Activated T-cell treated with anti-CD3 and anti-CD28 coated beads for 24 hours (primary cell): ENCODE measurements at places on chromosomes 13 and 19.

DNA sequence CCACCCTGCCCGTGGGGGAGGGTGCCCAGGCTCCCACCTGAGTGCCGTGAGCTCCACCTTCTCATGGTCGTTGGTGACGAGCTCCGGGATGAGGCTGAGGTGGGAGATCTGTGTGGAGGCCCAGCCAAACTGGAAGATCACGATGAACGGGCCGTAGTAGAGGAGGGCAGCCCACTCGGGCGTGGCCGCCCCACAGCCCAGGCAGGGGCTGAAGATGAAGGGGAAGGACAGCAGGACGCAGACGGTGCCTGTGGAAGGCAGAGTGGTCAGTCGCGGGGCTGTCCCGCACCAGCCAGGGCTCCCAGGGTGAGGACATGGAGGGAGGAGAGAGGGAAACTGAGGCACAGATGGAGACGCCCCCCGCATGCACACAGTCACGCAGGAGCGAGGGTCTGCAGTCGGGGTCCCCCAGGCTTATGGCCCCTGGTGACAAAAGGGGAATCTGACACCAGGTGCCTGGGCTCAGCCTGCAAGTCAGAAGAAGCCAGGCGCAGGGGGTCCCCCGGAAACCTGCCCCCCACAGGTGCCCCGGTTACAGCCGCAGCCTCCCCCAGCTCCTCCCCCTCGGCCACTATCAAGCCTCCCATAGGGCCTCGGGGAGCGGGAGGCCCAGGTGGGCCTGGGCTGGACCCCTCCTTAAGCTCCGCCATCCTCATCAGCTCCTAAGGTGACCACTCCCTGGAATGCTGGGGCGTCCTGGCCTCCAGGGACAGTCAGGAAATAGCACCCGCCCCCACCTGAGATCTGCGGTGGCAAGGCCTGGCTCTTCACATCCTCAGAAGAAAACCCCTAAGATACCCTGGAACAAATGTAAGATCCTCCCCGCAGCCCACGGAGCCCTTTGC lies 6.2 kb downstream of the MFSD12 start:
- no peak for DNase-seq

GRCh38 chr13:34507630-34508029 lies 434.4 kb upstream of the NBEA start:
- DNase-seq: no peak

- no peak for DNase-seq
These were observed 9.4 kb upstream of the SPC24 start for GRCh38 chr19:11164879-11165406.

DNA sequence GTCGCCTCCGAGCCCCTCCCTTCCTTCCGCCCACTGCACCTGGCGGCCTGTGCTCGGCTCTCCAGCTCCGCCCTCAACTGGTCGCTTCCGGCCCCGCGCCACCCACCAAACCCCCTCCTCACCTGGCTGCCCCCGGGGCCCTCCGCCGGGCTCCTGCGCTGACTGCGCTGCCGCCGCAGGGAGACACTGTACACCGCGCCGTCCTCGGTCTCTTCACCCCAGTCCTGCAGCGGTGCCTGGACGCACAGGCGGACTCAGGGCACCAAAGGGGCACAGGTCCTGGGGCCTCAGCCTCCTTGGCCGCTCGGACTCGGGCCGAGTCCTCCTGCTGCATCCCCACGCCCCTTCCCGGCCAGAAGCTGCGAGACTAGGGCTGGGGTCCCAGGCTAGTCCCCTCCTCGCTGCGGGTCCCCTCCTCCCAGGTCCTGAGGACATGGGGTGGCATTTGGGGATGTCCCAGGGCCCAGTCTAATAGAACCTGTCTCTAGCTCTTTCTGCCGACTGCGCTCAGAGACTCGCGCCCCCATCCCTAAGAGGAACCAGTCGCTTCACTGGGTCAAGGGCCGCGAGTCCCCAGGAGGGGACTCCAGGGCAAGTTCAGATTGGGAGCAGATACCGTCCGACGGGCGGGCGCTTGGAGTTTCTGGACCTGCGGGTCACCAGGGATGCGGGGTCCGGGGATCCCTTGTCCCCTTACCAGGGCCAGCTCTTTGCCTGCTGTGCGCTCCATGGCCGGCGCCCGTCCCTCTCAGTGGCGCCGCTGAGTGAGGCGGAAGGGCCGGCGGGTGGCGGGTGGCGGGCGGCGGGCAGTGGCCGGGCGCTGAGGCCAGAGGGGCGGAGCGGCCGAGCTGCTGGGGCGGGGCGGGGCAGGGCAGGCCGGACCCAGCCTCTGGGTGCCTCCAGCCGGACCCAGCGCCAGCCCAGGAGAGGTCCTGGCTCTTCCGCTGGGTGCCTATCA lies at the start of gene RGL3:
Gene RGL3, minus strand, starts transcription at position 766 of the 958 bp plus-strand sequence. Its CDS starts 36 bp downstream, at position 730.
- no peak for DNase-seq

DNA sequence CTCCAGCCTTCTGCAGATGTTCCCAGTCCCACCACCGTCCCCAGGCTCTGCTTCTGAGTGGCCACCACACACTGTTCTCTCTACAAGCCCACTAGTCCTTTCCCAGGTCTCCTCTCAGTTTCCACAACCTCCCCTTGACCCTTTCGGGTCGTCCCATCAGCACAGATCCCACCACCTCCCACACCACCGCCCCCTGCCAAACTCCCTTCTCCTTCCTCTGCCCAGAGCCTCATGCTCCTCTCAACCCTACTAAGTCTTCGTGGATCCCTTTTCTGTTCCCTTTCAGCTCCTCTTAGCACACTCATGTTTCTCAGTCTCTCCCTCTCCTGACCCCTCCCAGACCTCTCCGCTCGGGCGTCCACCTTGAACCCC lies 1.9 kb downstream of the NAPA start:
- DNase-seq: no peak

DNA sequence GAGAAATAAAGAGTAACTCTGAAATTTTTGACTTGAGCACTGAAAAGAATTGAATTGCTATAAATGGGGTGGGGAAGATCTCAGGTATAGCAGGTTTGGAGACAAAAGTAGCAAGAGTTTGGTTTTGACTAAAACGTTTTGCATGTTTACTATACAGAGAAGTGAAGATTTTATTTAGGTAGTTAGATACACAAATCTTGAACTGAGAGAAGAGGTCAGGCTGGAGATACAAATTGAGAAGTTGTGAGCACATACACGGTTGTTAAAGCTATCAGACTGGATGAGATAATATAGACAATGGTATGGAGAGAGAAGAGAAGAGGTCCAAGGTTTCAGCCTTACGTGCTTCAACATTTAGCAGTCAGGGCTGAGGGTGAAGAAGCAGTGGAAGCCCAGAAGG lies 420.9 kb downstream of the FOXO1 start:
- no peak for DNase-seq

DNA sequence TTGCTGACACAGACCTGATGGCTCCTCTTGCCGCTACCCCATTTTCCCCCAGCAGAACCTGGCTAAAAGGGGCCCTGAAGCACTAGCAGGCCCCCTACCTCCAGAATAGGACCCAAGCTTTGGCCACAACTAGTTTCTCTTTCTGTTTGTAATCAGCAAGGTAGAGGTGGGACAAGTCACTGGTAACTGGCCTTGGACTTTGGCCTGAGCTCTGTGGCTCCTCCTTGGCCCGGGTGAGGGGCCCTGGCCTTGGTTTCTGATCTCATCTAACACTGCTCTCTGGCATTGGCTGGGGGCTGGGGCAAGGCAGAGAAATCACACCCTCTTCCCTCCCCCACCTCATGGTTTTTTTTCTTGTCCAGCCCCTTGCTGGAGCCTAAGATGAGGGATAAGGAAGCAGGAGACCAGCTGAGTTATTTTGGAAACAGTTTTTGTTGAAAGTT lies 2.1 kb downstream of the CALM3 start:
- no peak for DNase-seq

- no peak for DNase-seq
These were observed 240.4 kb downstream of the DACH1 start for GRCh38 chr13:71626421-71627117.
